ENCODE measurements at places on chromosomes 6 and 20.
A peak's percentile ranks its signal among the peaks of the same experiment; 100 is the strongest.

GRCh38 chr20:35559042-35559693 lies 17.3 kb downstream of the ERGIC3 start:
- no peak for DNase-seq

DNA sequence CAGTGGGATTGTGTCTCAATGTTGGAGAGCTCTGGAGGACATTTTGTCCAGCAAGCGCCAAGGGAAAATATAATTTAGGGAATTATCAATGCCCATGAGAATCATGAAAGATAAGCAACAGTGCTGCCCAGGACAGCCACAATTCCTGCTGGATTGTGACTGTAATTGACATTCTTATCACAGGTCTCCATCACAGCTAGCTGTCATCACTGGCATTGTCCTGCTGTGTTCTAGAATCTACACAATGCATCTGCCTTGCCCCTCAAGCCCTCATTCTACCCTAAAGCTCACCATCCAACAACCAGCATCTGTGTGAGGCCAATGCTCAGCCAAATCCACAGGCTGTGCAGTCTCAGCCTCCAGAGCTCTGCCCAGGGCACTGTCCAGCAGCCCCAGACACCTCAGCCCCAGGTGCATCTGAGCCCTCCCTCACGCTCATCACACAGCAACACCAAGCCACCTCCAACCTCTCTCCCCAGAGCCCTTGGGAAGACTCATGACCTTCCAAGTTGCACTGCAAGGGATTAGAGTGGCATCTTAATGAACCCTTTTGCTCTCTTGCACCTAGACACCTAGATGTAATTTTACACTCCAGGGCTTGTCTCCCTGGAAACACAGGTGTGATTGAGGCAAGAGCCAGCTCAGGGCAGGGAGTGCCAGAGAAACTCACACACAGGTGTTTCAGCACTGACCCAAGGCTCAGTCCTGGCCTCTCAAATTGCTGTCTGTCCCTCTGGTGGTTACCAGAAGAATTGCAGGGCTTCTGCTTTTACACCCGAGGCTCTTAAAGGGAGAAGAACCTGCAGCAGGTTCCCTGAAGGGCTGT lies 85.2 kb upstream of the PHACTR3 start:
- peak; percentile 7 for DNase-seq

GRCh38 chr6:11853678-11854407 lies 75.2 kb upstream of the ADTRP start:
- no peak for DNase-seq

GRCh38 chr6:121305957-121306607 lies 28.2 kb downstream of the TBC1D32 start:
- DNase-seq: peak; percentile 8

GRCh38 chr20:24560571-24561491 lies 91.4 kb downstream of the SYNDIG1 start:
- no peak for DNase-seq

DNA sequence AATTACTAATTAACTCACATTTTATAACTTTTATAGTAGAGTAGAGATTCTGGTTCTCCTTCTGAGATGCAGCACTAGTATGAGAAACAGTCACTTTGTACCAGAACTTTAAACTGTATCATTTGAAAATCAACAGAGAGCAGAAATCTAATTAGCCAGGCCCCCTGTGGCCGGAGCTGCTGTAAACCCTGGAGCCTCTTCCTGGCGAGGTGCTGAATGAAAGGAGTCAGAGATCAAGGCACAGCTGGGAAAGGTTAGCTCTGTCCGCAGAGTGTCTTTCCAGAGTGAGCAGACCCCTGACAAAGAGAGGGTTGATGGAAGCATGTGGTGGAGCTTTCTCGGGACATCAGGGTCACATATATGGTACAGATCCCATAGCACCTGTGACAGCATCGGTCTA lies 703.8 kb downstream of the RFPL4B start:
- no peak for DNase-seq

DNA sequence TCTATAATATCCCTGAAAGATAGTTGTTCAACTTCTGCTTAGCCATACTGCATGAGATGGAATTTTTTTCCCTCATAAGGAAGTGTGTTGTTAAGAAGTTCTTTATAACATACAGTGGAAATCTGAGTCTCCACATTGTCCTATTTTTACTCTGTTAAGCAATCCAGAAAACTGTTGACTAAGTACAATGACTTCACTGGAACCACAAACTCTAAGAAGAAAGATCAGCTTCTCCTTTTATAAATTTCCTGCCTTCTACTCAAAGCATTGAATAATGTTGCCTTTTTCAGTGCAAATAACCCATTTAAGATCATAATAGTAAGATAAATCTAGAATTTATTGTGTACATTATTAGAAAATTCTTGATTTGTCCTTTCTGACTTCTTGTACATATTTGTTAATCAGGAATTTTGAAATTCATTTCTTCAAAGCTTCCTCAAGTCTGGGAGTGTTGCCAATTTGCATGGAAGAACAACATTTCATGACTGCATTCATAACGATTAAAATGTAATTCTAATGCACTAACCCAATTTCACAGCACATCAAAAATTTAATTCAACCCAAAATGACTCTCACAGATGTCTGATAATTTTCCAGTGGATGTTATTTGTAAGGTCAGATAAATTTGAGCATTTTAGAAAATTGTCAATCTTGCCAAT lies 45.6 kb upstream of the ANKEF1 start:
- DNase-seq: no peak

DNA sequence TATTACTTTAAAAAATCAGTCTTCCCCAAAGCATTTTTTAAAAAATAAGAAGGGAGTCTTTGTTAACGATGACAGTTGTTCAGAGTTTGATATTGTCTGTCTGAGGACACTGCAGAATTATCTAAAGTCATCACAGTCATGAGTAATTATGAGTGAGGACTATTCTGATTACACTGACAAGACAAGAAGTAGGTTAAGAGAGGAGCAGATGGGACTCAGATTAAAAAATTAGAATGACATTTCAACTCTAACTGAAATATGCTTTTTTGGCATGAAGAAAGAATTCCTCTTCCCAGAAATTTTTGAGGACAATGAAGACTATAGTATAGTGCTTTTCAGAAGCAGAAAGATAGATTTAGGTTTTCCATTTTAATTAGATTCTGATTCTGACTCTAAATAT lies 456.5 kb downstream of the EPHA7 start:
- DNase-seq: no peak

DNA sequence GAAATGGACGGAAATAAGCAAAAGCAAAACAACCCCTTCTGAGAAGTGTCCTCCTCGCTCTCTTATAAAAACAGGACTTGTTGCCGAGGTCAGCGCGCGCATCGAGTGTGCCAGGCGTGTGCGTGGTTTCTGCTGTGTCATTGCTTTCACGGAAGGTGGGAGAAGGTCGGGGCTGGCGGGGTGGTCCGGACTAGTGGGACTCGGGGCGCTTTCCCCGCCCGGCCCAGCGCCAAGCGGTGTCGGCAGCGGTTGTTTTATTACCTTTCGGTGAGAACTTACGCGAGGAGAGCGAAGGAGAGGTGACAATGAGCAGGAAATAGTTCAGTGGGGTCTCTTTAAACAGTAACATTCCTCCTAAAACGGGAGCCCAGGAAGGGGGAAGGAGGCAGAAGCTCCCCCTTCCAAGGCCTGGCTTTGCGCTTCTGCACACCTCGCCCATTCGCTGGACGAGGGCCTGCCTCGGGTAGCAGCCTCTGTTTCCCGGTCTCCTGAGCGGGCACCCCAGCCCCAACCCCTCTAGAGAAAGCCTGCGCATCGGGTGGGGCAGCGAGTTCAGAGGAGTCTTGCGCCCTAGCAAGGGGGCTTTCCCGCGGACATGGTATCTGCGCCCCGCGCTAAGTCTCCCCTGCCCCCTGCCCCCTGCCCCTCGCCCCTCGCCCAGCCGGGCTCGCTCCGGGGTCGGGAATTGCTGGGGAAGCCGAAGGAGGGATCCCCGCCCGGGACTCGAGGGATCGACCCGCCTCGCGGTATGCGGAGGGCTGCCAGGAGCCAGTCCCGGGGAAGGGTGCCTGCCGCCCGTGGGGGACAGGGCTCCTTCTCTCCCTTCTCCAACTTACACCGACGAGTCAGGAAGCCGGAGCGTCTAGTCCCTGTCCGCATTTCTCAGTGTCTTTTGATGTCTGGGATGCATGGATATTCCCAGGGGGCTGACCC lies 1.2 kb upstream of the TBXT start:
- DNase-seq: no peak

- no peak for DNase-seq
These were observed 286.9 kb upstream of the PTCHD4 start for GRCh38 chr6:48397887-48398286.

DNA sequence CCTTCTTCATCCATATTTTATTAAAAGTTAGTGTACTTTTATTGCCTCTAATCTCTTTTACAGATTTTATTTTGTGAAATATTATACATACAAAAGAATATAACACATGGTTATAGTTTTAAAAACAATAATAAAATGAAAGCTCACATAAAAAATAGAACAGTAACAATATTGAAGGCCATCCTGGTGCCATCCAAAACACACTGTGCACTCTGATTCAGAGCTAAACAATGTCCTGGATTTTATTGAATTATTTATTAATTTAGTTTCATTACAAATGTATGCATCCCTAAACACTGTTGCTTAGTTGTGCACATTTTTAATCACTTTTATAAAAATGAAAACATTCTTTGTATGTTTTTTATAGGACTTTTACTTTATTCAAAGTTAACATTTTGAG lies 32.9 kb downstream of the RNF217 start:
- DNase-seq: no peak

- no peak for DNase-seq
These were observed 44.2 kb upstream of the TFAP2C start for GRCh38 chr20:56584916-56585315.

- no peak for DNase-seq
These were observed 44.7 kb downstream of the EYA2 start for GRCh38 chr20:46939031-46939965.

- no peak for DNase-seq
These were observed 31.6 kb upstream of the MRPS10 start for GRCh38 chr6:42249279-42249678.

GRCh38 chr6:40720375-40720748 lies 133.2 kb upstream of the LRFN2 start:
- DNase-seq: no peak

DNA sequence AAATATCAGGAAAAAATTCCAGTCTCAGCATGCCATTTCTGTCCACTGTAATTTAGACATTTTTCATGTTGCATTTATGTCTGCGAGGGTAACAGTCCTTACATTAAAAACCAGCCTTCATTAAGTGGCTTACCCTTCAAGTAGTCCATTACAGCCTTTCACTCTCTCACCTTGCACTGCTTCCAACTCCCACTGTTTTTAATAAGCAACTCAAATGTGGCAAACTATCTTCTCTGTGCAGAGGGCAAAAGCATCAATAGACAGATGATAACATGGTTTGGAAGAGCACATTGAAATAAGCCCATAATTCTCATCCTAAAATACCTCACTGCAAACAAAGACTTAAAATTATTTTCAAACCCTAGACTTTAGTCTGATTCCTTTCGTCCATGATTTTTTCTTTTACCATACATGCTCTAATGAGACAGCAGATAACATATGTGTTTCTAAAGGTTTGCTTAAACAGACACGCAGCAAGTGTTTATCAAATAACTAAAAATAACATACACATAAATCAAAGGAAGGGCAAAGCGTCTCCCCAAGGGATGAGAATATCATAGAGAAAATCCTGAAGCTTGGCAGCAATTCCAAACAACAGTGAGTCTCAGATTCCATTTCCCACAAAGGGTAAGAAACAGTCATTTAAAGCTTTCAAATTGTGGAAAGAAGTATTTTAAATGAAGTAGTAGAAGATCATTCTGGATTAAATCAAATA lies 130.4 kb downstream of the PTPRK start:
- DNase-seq: no peak

DNA sequence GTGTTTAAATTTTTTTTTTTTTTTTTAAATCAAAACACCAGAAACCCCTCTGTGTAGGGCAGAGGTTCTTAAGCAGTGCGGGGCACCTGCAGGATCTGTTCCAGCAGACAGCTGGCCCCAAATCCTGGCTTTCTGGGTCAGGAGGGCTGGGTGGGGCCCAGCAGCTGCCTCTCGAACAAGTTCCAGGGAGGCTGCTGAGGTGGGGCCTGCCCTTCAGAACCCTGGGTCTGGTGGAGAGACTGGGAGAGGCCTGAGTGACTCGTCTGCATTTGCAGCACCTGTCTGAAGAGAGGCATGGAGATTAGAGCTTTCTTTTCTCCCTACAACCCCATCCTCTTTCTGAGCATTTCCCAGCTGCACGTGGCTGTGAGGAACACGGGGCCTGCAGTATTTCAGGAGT lies 8.4 kb downstream of the PSMG4 start:
- DNase-seq: no peak

GRCh38 chr20:672963-673602 lies 2.5 kb downstream of the SCRT2 start:
- DNase-seq: no peak

DNA sequence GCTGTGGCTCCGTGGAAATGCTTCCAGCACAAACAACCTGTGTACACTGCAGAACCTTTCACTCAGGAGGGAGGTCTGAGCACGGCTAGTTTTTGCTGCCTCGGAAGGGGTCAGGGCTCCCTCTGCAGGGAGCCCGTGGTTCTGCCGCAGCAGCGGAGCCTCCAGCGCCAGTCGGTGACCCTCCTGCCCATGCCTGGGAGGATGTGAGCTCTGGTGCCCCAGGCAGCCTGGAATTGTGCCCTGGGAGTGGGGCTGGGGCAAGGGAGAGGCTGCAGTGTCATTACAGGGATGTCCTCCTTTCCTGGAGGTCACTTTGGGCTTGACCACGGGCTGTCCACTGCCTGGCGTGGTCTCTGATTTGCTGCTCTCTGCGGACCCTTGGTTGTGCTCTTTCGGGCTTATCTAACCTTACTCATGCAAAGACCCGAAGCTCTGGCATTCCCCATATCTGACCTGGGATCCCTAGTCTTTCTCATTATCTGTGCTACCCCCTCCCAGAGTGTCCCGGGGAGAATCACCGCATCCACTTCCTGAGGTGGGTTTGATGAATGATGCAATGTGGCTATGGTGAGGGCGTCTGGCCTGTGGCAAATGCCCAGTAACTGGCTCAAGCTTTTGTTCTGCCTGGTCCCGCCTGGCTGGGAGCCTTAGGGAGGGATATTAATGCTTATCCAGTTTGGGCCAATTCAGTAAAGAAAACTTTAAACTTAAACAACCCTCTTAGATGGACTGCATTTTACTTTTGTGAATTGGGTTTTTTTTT lies 59.6 kb upstream of the TAGAP start:
- DNase-seq: peak; percentile 43

GRCh38 chr6:13915561-13916229 lies 9.1 kb upstream of the RNF182 start:
- no peak for DNase-seq

DNA sequence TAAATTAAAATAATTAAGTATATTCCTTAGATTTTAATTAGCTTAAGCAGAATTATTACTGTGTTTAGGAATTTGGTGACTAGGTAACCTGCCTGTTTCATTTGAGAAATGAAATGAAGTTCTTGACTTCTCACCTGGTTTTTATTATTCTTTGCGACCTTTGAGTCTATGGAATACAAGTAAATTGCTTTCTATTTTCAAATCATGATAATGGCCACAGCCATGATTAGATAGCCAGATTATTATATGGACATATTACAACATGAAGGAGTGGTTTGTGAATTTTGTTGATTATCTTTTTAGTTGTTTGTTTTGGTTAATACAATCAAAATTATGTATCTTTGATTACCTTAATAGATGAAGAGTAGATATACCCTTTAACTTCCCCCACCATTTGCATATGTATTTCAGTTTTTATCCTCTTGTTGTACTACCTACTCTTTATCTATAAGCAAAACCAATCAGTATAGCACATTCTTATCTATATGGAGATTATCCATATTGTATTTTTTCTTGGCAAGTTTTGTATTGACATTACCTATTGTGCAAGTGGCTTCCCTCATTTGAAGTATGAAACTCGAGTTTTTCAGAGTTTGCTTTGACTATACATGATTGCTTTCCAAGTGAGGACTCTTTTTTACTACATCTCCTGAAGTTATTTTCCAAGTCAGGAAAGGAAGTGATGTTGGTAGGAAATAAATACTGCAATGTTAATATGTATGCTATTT lies 47.9 kb downstream of the CD2AP start:
- no peak for DNase-seq

Measured in NCI-H2107 (cell line).